GM23338 (cell line): ENCODE measurements at places on chromosomes 11 and 22. TPM values are rescaled to one million over a fixed set of nuclear protein-coding genes. Genes with fewer than 3 reads are reported as not detected.

Gene DENND6B
- 0.12 and 0.71 TPM in 2 replicates for polyA plus RNA-seq

GRCh38 chr11:128187835-128188234 lies 399.5 kb downstream of the ETS1 start:
- no peak for DNase-seq

- DNase-seq, result no peak
Observed at GRCh38 chr11:119472186-119472855, 49.3 kb upstream of the THY1 start.

Gene DUSP8
- polyA plus RNA-seq, result 1.1 TPM in 2 replicates

DNA sequence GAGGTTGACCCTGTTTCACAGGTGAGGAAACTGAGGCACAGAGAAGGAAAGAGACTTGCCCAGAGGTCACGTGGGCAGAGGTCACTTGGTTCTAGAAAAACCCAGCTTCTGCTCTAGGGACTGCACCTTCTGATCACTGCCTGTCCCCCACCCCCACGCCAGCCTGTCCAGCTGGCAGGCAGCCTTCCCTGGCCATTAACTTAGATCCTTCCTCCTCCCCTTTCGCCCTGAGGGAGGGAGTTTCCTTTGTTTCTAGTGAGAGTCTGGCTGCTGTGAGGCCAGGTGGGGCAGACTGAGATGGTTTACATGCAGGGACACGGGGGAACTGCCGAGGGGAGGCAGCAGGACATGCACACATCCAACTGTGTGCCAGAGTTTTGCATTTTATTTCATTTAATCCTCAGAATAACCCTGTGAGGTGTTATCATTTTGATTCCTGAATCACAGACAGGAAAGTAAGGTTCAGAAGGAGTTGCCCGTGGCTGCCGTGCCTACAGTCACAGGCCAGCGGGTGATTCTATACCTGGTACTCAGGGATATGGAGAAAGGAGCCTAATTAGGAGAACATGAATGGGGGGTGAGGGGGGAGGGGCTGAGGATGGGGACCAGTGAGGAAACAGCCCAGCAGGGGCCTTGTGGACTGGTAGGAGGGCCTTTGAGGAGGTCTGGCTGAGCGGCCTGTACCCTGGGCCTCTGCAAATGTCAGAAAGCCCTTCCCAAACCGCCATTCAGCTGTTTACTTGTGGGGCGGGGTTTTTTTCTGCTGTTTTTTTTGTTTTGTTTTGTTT lies 3.4 kb downstream of the FAM83F start:
- peak; percentile 84 for DNase-seq

Gene VWA5A
- polyA plus RNA-seq, result 10.0 and 10.4 TPM in 2 replicates

GRCh38 chr11:843818-844692 lies 1.4 kb downstream of the TSPAN4 start:
- DNase-seq, result peak; percentile 98

DNA sequence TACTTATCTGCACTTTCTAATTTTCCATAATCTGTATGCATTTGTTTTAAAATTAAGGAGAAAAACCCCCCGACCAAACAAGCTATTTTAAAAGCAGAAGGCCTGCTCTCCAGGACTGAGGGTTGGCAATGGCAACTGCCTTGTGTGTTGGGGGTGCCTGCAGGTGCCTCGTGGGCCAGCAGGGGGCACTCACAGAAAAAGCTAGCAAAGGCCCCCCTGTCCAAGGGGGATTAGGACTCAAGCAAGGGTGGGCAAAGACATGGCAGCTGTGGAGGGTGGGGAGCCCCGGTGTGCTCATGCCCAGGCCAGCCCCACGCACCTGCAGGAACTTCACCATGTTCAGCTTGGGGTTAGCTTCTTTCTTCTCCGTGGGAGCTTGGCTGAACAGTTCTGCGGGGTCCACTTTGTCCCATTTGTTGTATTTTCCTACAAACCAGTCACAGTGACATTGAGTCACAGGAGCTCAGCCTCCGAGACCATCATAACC lies 10.3 kb downstream of the TOP3B start:
- DNase-seq, result peak; percentile 75

Gene CYTH4
- not detected in 2 replicates for polyA plus RNA-seq

- DNase-seq, result peak; percentile 91
Observed at GRCh38 chr11:65572356-65573051, at the start of gene FAM89B. TSS of gene FAM89B (plus strand) at chr11:65572538. CDS start at chr11:65572670, 132 bp downstream.

Gene CD6
- not detected in 2 replicates for polyA plus RNA-seq

DNA sequence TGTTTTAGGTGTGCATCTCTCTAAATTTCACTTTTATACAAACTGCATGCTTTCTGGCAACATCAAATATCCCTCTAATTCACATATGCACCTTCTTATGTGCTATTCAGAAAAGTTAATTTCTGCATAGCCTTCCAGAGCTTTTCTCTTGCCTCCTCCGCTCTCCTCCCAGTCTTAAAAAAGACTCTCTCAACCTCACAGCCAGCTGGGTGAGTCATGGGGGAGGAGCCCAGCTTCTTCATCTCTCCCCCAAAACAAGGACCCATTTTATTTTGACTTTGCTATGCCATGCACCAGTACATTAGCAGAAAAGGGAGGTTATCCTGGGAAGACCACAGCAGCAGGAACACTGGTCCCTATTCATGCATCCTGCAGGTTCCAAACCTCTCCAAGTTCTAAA lies 234.4 kb downstream of the KCNA4 start:
- DNase-seq, result no peak

Gene PUS3
- polyA plus RNA-seq, result 12.0 and 15.8 TPM in 2 replicates

DNA sequence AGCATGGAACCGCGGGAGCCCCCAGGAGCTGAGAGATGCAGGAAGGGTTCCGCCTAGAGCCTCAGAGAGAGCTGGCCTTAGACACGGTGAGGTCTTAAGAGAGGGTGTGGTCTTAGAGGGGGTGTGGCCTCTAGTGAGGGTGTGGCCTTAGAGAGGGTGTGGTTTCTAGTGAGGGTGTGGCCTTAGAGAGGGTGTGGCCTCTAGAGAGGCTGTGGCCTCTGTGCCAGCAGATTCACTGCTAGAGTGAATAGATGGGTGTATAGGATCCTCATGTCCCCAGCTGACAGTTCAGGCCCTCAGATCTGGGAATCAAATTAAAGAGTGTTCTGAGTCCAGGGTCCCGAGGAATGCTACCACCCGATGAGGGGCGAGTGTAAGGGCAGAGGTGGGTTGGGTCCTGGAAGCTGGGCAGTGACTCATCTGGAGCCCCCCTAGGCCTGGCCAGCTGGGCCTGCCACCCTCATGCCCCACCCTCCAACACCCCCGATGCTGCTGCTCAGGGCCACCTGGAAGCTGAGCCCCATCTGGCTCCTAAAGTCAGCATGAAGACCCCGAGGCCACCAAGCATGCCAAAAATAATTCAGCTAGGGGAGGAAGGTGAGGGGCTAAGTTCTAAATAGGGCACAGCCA lies 49.5 kb downstream of the IGF2 start:
- DNase-seq, result peak; percentile 69

DNA sequence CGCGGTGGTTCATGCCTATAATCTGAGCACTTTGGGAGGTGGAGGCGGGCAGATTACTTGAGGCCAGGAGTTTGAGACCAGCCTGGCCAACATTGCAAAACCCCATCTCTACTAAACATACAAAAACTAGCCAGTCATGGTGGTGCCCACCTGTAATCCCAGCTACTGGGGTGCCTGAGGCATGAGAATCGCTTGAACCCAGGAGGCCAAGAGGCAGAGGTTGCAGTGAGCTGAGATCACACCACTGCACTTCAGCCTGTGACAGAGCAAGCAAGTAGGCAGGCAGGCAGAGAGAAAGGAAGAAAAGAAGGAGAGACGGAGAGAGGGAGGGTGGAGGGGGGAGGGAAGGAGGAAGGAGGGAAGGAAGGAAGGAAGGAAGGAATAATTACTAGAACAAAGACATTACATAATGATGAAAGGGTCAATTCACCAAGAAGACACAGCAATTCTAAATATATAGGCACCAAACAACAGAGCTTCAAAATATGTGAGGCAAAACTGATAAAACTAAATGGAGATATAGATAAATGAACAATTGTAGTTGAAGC lies 13.8 kb upstream of the CLDN5 start:
- no peak for DNase-seq

DNA sequence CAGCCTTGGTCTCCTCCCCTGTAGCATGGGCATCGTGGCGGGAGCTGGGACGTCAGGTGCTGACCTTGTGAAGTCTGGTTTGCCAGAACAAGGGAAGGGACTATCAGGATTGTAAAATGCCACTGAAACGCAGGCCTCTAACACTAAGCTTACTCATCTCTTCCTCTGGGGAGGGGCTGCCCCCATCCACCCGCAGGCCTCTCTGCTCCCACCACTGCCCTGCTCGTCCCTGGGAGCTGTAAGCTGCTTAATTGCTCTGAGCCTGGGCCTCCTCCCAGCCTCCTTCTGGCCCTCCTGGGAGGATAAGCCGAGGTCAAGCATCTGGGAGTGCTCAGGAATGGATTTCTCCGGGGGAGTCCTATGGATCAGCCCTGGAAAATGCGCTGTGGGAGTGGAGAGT lies 8.4 kb downstream of the SHISAL1 start:
- no peak for DNase-seq

Gene JAML
- polyA plus RNA-seq, result 0.26 and 1.0 TPM in 2 replicates

DNA sequence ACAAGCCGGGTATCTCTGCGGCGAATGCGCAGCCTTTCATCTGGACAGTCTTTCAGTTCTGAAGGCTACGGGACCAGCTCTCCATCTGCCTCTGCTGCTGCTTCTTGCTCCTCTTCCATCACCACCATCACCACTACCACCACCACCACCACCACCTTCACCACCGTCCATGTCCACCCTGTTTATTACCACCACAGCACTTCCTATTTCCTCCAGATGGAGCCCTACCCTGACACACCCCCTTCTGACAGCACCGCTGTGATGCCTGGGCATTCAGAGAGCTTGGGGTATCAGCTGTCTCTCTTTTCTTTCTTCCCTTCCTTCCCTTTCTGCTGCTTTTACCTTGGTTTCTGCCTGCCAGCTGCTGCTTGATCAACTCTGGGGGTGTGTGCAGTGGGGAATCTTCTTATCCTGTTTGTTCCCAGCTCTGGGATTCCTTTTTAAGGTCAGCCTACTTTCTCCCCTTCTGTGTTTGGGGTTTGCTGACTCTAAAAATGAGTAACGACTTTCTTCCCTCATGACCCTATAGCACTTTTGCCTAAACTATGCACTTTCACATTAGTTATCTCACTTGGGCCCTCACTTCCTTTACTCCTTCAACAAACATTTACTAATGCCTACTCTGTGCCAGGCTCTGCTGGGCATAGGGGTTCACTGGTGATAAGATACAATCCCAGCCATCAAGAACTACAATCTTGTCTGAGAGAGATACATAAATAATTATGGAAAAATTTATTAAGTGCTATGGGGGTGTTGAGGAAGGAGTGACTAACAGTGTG lies 7.8 kb upstream of the RRM1 start:
- DNase-seq, result no peak

DNA sequence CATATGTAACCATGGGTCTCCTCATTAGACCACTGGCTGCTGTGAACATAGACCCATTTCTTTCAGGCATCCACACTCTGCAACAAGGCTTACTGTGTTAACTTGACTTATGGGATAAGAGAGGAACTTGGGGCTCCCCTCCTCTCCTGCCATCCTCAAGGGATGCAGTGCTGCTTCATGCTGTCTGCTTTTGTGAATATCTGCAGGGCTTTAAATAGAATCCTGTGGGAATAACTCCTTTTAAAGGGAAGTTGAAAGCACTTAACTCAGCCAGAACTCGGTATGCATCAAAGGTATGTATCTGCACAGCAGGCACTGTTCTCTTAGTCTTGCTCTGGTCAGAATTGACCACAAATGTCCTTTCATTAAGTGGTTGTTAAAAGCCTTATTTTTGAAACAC lies 222.5 kb upstream of the KIRREL3 start:
- no peak for DNase-seq

- no peak for DNase-seq
Observed at GRCh38 chr11:111796696-111797095, 30.5 kb upstream of the PPP2R1B start.

DNA sequence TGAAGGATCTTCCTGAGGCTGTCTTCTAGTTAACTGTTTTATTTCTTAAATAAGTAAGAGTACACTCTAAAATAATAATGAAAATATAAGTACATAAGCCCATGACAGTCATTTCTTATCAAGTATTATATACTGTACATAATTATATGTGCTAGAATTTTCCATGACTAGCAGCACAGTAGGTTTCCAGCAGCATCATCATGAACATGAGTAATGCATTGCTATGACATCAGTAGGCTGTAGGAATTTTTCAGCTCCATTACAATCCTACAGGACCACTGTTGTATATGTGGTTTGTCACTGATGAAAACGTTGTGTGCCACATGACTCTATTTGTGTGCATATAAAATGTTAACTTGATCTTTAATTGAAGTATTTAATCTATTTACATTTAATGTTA lies 22.0 kb downstream of the ZNF202 start:
- DNase-seq, result no peak

GRCh38 chr11:10648871-10649270 lies 44.7 kb downstream of the IRAG1 start:
- DNase-seq, result no peak

Gene TTC36
- 0.40 TPM in 1 of 2 replicates, not detected in the other for polyA plus RNA-seq

Gene OR4C6
- polyA plus RNA-seq, result not detected in 2 replicates

DNA sequence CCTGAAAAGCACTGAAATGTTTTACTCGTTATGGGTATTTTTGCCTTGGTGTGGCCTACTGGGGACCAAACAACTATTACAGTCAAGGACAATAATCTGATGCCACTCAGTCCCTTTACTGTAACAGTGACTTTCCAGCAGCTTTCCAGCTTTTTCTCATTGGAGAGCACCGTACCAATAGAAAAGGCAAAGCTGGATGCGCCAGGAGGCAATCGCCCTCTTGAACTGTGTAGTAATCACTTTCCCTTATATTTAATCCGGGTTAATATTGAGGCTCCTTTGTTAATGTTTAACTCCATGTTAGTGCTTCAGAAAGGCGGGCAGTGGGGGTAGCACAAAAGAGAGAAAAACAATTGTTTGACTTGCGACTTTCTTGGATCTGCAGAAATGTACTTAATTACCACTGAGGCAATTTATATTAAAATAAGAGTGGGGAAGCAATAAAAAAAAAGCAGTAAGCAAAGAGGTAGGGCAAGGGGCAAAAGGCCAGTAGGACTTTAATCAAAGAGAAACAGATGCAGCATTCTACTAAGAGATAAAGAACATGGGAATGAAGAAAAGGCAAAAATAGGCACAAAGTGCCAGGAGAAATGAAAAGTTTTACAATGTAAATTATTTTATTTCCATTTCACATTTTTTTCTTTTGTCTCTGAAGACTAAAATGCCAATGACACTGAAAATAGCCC lies 81.6 kb downstream of the LRRC4C start:
- no peak for DNase-seq

- DNase-seq, result no peak
Observed at GRCh38 chr11:16217631-16218030, 138.7 kb downstream of the SOX6 start.

Gene ANO9
- 7.5 and 9.0 TPM in 2 replicates for polyA plus RNA-seq
